ENCODE measurements at places on chromosomes 16 and 17.

DNA sequence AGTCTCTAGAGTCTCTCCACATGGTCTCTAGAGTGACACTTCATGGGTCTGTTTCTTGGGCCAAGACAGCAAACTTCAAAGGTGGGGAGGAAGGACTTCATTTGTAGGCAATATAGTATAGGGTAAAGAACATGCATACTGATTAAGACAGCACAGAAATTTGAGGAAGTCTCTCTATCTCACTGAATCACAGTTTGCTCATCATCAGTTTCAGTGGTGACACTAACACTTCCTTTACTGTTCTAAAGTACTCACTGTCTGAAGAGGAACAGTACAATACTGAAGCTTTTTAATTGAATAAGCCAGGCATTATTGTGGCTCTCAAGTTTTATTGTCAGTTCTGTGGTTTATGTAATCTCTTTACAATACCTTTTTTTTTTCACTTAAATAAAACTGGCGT, 656.4 kb upstream of the CDH8 start:
- DNase-seq, result no peak

DNA sequence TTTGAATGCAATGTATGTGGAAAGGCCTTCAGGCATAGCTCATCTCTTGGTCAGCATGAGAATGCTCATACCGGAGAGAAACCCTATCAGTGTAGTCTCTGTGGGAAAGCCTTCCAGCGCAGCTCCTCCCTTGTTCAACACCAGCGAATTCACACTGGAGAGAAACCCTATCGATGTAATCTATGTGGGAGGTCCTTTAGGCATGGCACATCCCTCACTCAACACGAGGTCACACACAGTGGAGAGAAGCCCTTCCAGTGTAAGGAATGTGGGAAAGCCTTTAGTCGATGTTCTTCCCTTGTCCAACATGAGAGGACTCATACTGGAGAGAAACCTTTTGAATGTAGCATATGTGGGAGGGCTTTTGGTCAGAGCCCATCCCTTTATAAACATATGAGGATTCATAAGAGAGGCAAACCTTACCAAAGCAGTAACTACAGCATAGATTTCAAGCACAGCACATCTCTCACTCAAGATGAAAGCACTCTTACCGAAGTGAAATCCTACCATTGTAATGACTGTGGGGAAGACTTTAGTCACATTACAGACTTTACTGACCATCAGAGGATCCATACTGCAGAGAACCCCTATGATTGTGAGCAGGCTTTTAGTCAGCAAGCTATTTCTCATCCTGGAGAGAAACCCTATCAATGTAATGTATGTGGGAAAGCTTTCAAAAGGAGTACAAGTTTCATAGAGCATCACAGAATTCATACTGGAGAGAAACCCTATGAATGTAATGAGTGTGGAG, 24.7 kb downstream of the ZFP90 start:
- no peak for DNase-seq

DNA sequence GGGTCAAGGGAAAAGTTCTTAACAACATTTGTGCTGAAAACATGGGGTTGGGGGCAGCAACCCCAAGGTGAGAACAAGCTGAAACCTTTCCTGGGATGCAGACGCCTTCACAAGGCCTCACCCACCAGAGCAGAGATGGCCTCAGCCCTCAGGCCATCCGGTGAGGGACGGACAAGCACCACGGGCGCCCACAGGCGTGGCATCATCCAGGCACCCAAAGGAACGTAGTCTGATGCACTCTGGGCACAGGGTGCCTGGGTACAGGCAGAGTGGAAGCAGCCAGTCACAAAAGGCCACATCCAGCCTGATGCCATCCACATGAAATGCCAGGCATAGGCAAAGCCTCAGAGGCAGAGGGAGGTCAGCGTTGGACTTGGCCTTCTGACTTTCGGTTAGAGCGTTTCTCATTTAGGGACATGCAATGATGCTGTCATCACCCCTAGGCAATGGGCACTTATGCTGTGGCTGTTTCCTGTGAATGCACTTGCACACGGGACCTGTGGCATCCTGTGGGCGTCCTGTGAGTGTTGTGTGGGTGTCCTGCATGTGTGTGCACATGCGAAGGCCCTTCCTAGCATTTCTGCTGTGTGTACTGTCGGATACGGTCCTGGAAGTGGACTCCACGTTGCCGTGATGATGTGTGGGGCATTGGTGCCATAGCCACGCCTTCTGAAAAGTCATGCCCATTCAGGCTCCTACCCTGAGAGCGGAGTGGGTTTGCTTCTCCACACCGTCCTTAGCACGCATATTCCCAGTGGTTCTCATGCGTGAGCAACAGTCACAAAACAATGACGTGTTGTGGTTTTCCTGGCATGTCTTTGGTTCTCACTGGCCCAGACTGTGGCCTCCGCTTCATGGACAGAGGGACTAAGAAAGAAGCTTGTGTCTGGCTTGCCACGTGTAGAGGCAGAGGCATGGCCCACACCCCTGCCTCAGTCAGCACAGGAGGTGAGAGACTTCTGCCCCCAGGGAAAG, 52.7 kb upstream of the ZNF469 start:
- DNase-seq, result no peak

DNA sequence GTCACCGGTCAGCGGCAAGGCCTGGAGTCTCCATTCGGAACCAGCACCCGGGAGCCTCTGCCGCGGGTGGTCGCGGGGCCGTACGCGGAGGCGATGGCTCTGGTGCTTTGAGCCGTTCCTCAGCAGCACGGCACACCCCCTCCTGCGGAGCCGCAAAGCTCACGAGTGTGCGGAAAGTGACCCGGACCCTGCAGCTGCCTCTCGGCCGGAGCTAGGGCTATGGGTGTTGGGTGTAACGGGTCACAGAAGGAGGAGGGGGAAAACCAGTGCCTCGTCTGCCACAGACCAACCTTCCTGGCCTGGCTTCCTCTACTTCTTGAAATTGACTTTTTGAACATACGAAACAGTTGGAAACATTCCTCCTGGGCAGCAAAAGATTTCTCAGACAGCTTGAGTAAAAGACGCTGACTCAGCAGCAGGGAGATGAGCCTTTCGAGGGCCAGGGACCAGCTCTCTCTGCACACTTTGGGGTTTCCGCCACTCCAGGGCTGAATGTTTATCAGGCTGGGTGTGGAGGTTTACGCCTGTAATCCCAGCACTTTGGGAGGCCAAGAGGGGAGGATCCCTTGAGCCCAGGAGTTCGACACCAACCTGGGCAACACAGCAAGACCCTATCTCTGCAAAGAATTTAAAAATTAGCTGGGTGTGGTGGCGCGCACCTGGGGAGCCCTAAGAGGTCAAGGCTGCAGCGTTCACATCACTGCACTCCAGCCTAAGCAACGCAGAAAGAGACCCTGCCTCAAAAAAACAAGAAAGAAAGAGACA, 26.4 kb upstream of the PITPNA start:
- DNase-seq, result peak; percentile 75

DNA sequence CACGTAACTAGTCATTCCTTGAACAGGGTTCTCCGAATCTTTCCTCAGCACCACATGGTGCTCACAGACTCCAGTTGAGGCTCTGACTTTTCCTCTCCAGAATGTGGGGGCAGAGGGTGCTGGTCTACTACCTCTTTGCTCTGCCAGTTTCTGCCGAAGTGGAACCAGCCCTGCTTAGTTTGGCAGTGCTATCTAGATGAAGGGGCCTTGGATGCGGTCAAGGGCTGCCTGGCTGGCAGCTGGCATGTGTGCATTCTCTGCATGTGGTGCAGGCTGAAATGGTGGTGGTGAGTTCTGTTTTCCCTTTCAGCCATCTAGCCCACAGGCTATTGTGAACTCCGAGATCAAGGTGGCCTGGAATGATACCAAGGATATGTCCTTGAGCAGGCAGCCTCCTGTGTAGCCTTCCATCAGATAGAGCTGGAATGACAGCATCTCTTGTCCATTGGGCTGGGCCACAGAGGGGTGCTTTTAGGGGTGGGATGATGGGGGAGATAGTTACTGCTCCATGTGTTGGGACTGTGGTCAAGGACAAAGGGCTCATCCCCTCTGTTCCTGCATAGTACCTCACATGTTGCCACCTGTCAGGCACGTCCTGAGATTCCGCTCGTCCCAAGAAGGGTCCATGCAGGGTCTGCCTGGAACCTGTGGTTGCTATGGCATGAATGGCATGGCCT, 2.0 kb downstream of the DYNLL2 start:
- DNase-seq, result no peak

GRCh38 chr16:2828521-2828840, 1.6 kb upstream of the ZG16B start:
- no peak for DNase-seq

GRCh38 chr16:70399951-70400350, 38.9 kb downstream of the ST3GAL2 start:
- DNase-seq, result no peak

DNA sequence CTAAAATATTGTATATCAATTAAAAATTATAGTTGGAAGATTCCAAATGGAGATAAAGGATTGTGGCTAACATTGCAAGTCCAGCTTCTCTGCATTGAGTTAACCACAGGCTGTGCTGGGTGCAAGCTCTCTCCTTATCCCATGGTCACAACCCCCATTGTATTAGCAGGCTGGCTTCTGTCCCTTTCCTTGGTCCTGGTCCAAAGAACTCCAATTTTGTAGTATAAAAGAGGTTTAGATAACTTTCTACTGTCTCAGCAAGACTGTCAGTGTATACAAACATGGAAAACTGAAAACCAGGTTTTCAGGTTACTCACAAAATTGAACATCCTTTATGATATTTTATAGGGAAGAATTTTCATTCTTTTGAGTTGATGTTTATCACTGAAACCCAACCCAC, 76.6 kb upstream of the HS3ST3A1 start:
- DNase-seq, result no peak

DNA sequence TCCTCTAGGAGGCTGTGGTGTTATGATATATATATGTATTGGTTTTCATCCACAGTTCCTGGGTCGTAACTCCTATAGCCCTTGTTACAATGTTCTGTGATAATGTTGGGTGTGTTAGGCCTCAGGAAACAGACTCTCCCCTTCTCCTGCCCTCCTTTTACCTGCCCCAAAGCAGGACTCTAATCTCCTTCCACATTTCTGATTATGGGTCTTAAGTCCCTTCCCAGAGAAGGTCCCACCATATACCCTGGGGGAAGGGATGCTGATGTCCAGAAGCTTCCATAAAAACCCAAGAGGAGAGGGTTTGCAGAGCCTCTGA, 450 bp upstream of the C1QBP start:
- no peak for DNase-seq

GRCh38 chr17:63039899-63040602, 74.0 kb downstream of the TANC2 start:
- DNase-seq, result no peak

DNA sequence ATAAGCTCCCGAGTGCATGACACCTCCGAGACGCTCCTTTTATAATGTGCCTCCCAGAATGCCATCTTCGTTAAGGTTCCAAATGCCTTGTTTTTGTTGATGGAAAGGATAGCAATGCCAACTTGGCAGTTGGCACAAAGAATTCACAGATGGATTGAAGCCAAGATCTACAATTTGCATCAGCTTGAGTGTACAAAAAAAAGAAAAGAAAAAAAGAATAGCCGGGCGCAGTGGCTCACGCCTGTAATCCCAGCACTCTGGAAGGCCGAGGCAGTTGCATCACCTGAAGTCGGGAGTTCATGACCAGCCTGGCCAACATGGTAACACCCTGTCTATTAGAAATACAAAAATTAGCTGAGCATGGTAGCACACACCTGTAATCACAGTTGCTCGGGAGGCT, 7.6 kb downstream of the TBC1D16 start:
- no peak for DNase-seq

GRCh38 chr17:73794336-73794735, 150.1 kb upstream of the SDK2 start:
- DNase-seq, result no peak

- DNase-seq, result no peak
These were observed 8.7 kb downstream of the ENDOV start for GRCh38 chr17:80423536-80424225.

DNA sequence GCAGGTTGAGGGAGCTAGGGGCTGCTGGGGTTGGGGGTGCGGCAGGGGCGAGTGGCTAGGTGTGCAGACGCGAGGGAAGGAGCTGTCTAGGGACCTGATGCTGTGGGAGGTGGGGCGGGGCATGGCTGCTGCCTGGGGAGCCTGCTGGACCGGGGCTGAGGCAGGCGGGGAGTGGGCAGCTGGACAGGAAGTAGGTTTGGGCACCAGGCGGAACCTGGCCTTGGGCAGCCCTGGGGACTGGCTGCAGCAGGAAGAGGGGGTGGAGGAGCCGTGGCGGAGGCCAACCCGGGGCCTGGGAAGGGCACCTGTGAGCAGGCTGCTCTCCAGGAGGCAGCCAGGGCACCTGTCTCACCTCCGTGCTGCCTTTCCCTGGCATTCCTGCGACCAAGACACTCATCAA, 5.9 kb upstream of the DNASE1L2 start:
- DNase-seq, result no peak

DNA sequence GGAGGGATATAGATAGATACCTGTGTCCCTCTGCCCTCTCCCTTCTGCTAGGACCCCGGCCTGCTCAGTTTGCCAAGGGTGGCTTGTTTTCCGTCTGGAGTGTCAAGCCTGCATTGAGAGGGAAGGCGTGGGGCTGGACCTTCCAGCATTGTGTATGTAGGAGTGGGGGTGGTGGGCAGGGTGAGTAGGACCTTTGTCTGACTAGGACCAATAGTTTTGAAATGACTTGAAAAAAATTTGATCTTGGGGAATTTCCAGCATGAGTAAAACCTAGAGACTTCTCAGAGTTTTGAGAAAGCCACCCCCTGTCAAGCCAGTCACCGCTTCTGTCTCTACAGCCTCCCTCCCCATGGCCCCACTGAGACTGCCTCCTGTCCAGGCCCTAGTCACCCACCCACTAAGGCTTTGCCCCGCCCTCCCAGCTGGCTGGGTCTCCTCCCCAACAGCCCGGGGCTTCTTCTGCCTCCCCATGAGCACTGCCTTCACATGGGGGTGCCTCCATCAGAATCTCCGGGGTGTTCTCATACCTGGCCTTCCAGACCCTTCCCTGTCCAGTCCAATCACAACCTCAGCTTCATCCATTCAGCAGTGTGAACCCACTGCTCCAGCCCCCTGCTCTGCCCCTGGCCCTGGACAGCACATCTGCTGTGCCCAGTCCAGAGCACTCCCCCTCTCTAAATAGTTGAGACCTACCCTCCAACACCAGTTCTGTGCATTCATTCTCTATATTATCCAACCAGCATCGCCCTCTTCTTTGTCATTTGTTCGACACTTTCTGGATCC, 207.0 kb downstream of the MSI2 start:
- no peak for DNase-seq
